Activated T-cell treated with anti-CD3 and anti-CD28 coated beads, Interleukin-2, amount 50 U/mL, for 1 hour (primary cell): ENCODE measurements at places on chromosomes 7 and 10.

DNA sequence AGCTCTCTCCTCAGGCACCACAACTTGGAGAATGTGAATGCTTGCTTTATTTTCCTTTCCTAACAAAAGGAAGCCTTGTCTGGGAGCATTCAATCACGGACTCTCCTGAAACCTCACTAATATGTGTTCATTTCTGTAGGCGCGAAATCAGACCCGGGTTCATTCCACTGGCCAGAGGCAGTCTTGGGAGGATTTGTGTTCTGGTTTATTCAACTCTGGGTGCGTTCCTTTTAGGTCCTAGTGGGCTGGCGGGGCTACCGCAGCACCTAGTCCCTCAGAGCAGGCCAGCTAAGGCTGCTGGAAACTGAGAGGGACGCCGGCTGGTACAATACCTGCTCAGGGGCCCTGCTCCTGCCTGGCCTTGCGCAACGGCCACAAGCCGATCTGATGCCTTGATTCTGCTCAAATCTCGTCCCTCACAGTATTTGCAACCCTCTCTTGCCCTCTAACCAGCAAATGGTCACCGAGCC is 7.5 kb downstream of the HOXA4 start:
- DNase-seq: no peak

DNA sequence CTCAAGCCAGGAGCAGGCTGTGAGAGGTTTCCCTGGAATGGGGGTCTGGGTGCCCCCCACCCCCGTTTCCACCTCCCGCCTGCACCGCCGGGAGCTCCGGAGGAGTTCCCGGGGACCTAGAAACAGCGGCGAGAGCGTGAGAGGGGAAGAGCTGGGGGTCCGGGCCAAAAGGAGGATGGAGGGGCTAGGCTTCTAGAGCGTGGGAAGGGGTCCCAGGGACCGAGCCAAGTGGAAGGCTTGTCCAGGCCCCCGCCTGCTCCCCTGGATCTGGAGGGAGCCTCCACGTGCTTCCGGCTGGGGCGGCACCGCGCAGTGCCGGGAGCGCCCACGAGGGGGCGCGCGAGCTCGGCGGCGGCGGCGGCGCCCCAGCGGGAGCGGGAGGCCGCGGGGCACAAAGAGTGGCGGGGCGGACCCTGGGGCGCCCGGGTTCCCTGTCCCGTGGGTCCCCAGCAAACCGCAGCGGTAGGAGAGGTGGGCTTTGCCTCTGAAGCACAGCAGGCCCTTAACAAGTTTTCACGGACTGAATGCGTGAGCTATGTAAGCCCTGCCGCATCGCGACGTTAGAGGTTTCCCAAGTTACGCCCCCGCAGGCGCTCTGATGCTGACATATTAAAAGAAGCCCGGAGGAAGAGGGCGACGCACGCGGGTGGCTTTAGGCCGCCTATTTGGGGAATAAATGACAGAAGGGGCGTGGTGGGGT is 104.4 kb upstream of the LRRC4 start:
- DNase-seq: peak; percentile 78

- no peak for DNase-seq
These were observed 57.3 kb upstream of the MET start for GRCh38 chr7:116614499-116615262.

DNA sequence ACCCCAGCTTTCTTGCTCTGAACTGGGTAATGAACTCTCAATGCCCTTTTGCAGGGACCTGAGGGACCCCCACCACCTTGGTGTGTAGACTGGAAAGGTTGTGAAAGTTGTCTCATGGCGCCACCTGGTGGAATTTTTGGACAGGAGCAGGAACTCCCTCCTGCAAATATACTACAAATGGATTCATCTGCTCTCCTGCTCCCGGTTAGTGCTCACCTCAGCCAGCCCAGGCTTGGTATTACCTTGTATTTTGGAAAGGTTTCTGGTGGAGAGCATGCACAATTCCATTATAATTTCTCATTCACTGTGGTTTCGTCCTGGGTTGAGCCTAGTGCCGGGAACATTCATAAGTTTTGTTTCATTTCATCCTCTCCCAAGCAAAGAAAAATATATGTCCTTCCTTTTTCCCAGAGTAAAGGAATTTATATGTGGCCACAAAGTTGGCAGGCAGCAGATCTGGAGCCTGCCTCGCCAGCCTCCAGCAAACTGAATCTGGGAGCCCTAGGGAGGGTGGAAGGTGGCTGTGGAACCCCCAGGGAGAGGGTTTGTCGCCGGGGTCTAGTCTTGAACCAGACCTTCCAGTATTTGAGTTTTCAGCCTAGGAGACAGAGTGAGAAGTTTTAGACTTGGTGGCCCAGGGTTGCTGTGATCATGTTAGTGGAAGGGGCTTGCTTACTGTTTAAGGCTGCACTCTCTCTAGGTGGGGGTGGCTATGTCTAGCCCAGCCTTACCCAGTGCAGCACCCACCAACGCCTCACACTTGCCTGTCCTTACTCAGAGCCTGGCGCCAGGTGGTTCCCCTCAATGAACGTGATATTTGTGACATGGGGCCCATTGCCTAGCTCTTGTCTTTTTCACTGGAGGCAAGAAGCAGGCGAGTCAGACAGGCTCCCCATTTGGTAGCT is 9.5 kb downstream of the FAM241B start:
- peak; percentile 70 for DNase-seq

- no peak for DNase-seq
These were observed 167.0 kb downstream of the CTTNBP2 start for GRCh38 chr7:117706210-117706609.

DNA sequence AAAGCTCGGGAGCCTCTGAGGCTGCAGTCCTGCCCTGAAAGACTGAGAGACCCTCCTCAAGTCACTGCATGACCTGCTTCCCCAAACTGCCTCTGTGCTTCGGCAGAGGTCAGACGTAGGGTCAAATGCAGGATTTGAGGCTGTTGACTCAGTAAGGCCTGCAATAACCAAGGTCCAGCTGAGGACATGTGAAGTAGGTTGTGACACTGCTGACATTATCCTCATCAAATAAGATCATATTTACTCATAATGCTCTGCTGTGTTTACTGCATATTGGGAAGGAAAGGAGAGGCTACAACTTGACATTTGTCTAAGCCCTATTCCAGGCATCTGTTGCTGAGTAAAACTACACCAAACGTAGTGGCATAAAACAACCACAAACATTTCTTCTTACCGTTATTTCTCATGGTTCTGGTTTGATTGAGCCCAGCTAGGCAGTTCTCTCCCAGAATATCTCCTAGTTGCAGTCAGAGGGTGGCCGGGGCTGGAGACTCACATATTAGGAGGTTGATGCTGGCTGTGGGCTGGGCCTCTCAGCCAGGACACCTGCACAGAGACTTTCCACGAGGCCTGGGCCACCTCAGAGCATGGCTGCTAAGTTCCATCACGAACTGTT is 122.1 kb upstream of the STK17A start:
- DNase-seq: no peak

GRCh38 chr10:79027147-79028055 is 41.4 kb upstream of the ZMIZ1 start:
- peak; percentile 46 for DNase-seq

- no peak for DNase-seq
These were observed 427.1 kb downstream of the GPAM start for GRCh38 chr10:111756217-111757061.

- DNase-seq: no peak
These were observed 38.6 kb downstream of the NACAD start for GRCh38 chr7:45050198-45050597.

DNA sequence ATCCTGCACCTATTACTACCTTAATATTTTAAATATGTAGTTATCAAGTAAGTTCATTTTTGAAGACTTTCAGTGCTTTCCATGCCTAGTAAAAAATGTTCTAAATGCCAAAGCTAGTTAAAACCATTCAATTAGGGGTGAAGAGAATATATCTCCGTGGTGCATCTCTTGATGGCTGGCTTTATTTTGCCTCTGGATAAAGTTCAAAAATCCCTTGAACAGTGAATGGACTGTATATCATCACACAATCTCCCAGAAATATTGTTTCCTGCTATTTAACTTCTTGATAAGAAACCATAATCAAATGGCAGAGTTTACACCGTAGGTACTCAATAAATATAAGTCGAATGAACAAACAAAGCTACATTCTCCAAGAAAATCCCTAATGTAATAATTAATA is 1113.0 kb upstream of the C7orf33 start:
- no peak for DNase-seq

GRCh38 chr7:141999058-141999623 is 3.5 kb downstream of the MGAM start:
- DNase-seq: no peak

DNA sequence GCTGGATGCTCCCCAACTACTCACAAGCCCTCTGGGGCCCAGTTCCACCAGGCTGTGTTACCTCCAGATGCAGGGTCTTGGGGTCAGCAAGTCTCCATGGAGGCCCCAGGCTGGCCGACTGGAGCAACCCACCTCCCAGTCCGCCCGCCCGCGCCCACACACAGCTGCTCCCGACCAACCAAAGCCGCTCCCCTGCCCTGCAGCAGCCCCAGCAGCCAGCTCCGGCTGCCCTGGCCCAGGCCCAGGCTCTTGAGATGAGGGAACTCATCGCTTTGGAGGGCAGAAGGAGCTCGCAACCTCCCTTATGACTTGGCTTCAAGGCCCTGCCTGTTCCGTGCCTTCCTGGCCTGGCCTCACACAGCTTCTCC is 47.2 kb downstream of the LRRC20 start:
- DNase-seq: no peak

GRCh38 chr10:93437086-93437945 is 44.8 kb downstream of the MYOF start:
- no peak for DNase-seq

GRCh38 chr7:127304087-127304486 is 51.3 kb upstream of the GRM8 start:
- no peak for DNase-seq

DNA sequence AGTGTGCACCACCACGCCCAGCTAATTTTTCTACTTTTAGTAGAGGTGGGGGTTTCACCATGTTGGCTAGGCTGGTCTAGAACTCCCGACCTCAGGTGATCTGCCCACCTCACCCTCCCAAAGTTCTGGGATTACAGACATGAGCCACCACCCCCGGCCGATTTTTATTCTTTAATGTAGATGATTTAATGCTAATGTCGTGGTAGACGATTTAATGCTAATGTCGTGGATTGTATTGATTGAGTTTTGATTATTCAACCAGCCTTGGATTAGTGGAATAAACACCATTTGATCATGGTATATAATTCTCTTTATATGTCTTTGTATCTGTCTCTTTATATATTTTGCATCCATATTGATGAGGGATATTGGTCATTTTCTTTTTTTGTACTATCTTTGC is 52.6 kb downstream of the OGDH start:
- no peak for DNase-seq

- no peak for DNase-seq
These were observed 45.3 kb downstream of the DGKI start for GRCh38 chr7:137801491-137801890.

DNA sequence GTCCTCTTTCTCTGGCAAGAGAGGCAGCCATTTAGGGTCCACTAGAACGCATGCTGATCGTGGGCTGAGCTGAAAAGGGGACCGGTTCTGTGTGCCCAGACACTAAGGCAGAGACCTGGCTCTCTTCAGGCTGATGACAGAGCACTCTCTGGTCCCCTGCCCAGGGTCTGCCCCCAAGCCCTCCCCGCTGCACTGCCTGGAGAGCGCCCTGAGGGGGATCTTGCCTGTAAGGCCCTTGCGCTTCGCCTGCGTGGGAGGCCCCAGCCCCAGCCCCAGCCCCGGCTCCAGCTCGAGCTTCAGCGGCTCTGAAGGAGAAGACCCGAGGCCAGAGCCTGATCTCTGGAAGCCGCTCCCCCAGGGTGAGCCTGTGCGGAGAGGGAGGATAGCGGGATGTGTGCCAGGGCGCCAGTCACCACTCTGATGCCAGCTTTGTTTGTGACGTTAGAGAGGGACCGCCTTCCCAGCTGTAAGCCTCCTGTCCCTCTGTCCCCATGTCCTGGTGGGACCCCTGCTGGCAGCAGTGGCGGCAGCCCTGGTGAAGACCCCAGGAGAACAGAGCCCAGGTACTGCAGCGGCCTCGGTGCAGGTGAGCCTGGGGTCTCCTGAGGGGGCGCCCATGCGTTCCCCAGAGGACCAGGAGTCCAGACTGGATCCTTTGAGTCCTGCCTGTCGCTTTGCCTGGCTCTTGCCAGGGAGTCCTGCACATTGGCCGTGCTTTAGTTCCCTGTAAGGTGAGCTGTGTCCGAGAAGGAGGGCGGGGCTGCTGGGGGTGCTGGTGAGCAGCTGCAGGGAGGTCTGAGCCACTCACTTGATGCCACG is 43.2 kb downstream of the ZNF467 start:
- DNase-seq: no peak
